ENCODE measurements at places on chromosomes 7 and 10.
A peak's percentile ranks its signal among the peaks of the same experiment; 100 is the strongest.

GRCh38 chr10:124211921-124212320, 118.5 kb upstream of the CHST15 start:
- no peak for DNase-seq

GRCh38 chr10:4315551-4315950, 510.5 kb upstream of the AKR1E2 start:
- peak; percentile 82 for DNase-seq

GRCh38 chr7:109879287-109879828, 1211.6 kb upstream of the LRRN3 start:
- DNase-seq = no peak

DNA sequence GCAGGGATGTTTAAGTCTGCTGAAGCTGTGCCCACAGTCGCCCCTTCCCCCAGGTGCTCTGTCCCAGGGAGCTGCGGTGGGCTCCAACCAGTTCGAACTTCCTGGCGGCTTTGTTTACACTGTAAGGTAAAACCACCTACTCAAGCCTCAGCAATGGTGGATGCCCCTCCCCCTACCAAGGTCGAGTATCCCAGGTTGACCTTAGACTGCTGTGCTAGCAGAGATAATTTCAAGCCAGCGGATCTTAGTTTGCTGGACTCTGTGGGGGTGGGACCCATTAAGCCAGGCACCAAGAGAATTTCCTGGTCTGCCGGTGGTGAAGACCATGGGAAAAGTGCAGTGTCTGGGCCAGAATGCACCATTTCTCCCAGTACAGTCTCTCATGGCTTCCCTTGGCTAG, 56.0 kb downstream of the CCDC7 start:
- no peak for DNase-seq

DNA sequence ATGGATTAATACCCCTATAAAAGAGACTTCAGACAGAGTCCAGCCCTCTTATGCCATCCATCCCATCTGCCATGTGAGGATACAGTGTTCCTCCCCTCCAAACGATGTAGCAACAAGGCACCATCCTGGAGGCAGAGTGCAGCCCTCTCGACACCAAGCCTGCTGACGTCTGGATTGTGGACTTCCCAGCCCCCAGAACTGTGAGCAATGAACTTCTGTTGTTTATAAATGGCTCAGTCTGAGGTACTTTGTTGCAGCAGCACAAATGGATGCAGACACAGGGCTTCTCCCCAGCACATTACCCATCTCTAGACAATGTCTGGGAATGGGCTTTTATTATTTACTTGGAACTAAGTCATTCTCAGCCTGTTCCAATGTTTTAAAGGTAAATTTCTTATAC, 195.6 kb downstream of the WDR37 start:
- no peak for DNase-seq

- no peak for DNase-seq
Measured at GRCh38 chr7:102967798-102968197, 55.0 kb downstream of the LRRC17 start.

DNA sequence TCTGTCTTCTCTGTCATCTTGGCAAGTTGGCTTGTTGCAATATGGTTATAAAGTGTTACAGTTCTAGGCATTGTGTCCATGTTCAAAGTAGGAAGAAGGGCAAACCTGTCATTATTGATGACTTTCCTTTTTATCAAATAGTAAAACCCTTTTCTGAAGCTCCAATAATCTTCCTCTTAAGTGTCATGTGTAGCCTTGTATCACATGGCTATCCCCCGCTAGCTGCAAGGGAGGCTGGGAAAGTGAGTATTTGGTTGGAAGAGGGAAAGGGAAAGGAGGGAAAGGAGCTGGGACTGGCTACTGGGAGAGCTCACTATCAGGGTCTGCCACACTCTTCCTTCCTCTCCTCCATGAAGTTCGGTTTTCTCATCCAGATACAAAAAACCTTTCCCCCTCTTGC, 45.2 kb upstream of the FAM180A start:
- DNase-seq = no peak

GRCh38 chr10:10492420-10492819, 525.3 kb upstream of the CELF2 start:
- DNase-seq = no peak

DNA sequence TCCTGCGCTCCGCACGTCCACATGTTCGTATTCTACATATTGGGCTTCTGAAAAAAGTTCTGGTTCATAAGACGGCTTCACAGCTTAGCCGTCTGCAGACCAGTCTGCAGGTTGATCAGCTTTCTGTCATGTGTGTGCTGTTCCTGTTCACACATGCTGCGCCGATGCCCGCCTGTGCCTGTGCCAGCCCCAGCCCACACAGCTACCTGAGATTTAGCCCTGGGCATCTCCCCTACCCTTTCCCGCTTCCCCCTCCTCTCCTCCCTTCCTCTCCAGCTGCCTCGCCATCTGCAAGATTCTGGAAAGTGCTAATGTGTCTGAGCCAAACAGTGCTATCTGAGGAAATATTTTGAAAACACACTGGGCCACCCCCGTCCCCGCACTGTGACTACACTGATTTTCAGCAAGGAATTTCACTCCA, 7.1 kb downstream of the CHST3 start:
- no peak for DNase-seq

- DNase-seq = no peak
Measured at GRCh38 chr10:12177642-12178041, 18.0 kb downstream of the NUDT5 start.

DNA sequence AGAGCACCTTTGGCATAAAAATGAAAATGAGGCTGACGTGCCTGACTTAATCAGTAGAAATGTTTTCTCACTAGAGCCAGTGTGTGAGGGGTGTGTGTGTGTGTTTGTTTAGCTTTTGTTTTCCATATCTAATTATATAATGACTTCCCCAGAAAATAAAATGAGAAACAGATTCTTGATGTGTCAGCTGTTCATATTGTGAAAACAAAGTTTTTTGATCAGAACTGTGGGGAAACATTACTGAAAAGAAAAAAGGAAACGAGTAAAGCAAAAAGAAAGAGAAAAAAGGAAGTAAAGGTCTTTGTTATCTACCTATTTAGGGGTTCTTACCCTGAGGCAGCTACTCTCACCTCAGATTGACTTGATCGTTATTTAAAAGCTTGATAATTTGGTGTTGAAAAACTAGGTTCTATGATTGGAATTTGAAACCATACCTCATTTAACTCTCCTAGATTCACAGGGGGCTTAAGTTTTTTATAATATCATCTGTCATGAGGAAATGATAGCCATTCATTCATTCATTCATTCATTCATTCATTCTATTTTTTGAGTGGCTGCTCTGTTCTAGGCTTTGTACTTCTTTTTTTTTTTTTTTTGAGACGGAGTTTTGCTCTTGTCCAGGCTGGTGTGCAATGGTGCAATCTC, 58.0 kb downstream of the CREM start:
- DNase-seq = no peak

DNA sequence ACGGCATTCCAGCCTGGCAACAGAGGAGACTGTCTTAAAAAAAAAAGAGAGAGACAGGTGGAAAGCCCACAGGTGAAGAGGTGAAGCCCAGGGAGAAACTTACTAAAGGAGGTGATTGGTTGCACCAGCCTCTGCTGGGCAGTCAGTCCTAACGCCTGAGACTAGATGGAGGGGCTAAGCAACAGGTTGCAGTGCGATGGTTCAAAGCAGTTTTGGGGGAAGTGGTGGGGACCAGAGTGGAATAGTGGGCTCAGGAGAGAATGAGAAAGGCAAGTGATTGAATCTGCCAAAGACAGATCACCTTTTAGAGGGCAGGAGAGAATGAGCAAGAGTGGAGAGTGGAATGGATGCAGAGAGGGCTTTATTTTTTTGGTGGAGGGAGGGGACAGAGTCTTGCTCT, 100.0 kb upstream of the KCTD7 start:
- no peak for DNase-seq

DNA sequence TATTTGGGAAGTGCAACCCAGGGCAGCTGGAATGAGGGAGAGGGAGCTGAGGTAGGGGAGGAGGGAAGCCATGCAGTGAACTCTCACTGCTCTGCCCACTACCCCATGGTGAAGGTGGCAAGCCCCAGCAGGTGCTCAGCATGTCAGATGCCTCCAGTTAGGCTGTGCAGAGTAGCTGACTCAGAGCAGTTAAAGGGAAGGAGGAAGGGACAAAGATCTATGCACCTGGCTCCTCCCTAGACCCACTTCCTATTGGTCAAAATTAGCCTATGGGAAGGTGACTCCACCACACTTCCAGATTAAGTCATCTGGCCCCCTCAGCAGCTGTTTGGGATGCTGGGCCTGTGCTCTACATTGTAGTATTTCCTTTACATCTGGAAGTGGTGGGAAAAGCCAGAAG, 125.7 kb upstream of the MTPN start:
- no peak for DNase-seq

DNA sequence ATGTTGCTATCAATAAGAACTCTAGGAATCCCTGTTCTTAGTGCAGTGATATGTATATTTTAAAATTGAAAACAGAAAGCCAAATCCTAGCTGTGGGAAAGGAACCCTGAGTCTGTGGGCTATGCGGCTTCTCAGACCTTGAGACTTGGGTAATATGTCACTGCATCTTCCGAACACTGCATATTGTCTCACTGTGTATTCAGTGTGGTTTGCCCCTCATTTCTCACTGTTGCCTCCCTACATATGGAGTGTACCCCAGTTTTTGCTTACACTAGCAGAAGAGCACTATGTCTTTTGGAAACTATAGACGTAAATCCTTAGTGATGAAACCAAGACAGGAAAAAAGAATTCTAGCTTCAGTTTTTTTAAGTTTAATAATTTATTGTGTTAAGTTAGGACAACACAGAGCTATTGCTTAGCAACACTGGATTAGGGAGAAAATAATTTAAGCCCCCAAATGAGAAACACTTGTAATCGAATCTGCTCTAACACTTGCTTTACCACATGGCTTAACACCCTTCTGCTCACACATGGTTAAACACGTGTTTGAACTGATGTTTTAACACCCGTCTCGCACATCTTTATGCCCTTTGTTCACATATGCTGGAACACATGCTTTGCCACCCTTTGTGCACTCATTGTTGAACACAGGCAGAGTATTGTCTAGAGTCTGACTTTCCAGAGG, 251.3 kb downstream of the VTI1A start:
- DNase-seq = no peak

DNA sequence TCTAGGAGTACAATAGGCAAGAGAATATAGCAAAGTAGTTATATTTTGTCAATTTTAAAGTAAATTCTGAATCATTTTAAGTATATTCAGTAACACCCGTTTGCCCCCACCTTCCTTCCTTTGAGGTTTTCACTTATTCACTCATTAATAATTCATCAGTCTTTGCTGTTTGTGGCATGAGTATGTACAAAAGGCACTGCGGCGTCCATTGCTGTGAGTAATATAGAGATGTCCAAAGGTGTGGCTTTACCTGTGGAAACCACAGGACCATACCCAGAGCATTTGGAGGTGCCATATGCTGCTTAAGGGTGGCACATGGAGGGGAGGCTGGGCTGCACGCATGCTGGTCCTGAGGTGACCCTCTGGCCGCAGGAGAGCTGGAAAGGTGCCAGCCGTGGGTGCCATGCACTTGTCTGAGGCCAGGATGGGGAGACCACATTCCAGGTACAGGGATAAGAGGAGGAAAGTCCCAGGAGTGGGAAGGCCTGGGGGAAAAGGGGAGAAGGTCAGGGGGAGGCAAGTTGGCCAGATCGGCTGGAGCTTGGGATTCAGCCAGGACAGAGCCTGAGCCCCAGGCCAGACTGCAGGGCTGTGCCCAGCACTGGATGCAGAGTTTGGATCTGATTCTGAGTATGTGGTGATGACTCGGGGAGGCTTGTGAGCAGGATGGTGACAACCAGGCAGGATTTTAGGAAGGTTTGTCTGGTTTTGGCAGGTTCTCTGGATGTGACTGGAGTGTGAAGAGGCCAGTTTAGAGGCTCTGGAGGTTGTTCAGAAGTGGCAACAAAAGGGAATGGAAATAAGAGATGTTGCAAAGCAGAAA, 223.4 kb downstream of the MGMT start:
- DNase-seq = no peak

DNA sequence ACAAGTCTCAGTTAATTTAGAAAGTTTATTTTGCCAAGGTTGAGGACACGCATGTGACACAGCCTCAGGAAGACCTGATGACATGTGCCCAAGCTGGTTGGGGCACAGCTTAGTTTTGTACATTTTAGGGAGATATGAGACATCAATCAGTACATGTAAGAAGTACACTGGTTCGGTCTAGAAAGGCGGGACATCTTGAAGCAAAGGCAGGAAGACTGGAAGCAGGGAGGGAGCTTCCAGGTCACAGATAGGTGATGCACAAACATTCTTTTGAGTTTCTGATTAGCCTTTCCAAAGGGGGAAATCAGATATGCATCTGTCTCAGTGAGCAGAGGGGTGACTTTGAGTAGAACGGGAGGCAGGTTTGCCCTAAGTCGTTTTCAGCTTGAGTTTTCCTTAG, 29.4 kb upstream of the LANCL2 start:
- DNase-seq = no peak

DNA sequence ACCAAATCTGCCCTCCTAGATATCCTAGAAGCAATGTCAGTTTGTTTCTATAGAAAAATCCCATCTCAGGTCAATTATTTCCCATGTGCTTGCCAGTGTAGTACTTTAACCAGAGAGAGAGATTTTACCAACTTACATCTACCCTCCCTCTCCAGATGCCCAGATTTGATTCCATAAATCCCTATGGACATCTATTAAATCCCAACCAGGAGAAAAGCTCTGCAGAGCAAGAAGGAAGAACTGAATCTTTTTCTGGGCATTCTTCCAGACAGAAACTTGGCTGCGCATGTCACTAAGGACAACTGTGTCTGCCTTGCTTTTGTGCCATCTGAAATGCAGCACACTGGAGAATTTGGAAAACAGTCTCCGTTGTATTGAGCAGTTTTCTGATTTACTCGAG, 597.6 kb downstream of the SORCS1 start:
- DNase-seq = no peak

DNA sequence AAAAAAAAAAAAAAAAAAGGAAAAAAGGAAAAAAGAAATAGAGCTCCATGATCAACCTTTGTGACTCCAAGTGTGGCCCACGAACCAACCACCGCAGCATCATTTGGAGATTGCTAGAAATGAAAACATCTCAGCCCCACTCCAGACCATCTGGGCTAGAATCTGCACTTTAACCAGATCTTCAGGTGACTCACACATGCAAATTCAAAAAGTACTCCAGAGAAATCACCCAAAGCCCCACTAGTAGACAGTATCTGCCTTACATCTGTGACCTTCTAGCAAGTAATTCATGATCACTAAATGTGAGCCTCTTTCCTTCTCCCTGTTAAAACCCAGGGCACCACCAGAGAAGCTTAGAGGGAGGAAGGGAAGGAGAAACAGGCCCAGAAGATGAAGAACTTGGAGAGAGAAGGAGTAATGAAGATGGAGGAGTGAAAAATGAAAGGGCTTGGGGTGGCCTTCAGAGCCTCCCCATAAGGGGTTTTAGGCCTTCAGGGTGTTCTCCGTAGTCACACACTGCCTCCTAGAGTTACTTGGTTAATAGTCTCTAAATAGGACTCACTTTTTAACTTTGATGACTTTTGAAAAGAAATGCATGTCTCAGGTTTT, 94.0 kb downstream of the SLC37A3 start:
- no peak for DNase-seq

- DNase-seq = no peak
Measured at GRCh38 chr7:132964876-132965275, 117.0 kb downstream of the CHCHD3 start.

- peak; percentile 70 for DNase-seq
Measured at GRCh38 chr10:61634746-61635145, 28.0 kb upstream of the CABCOCO1 start.

All from stromal cell of bone marrow (primary cell).